Vein endothelial cell (primary cell): ENCODE measurements at places on chromosomes 1 and 21. TPM values are rescaled to one million over a fixed set of nuclear protein-coding genes. Genes with fewer than 3 reads are reported as not detected.

The THEM5 gene
- not detected in 2 replicates for total RNA-seq

The GBP4 gene
- total RNA-seq, result 2.0 and 4.8 TPM in 2 replicates

The FAF1 gene
- 49.6 and 60.9 TPM in 2 replicates for total RNA-seq

The SLC1A7 gene
- total RNA-seq, result not detected in 2 replicates

The TNFRSF25 gene
- 17.0 and 18.9 TPM in 2 replicates for total RNA-seq

The MRPL37 gene
- total RNA-seq, result 116 and 137 TPM in 2 replicates

The TNFRSF4 gene
- total RNA-seq, result 2.0 and 3.6 TPM in 2 replicates

The ERRFI1 gene
- total RNA-seq, result 20.6 and 28.1 TPM in 2 replicates

The ADAM30 gene
- not detected in 2 replicates for total RNA-seq

The PKP1 gene
- total RNA-seq, result under 0.01 and 0.10 TPM in 2 replicates

The CELA3B gene
- not detected in 2 replicates for total RNA-seq

The CR1L gene
- not detected in 2 replicates for total RNA-seq

The UBE2U gene
- not detected in 2 replicates for total RNA-seq

The TRIM67 gene
- not detected in 2 replicates for total RNA-seq

The FOXD3 gene
- not detected in 2 replicates for total RNA-seq

The HSD3B1 gene
- not detected in 2 replicates for total RNA-seq
